ENCODE measurements at places on chromosomes 1 and 21.

- DNase-seq = no peak
Observed at GRCh38 chr21:31075848-31076247, 37.6 kb upstream of the KRTAP19-8 start.

GRCh38 chr1:230064283-230064682 is 2.8 kb upstream of the GALNT2 start:
- DNase-seq = no peak

DNA sequence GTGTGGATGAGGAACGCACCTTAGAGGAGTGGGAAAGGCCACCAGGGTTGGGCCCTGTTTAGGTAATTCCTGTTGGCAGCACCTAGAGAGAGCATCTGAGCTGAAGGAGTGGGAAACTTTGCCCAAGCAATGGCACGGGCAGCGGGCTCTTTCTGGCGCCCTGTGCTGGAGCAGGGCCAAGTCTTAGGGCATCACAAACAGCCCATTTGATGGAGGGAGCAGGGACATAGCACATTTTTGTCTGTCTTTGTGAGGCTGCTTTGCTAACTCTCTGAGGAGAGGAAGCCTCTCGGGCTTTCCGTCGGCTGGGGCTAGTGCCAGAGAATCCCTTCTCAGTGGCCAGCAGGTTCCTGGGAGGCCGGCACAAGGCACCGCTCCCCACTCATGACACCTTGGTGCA is 22.5 kb upstream of the CNTN2 start:
- DNase-seq = no peak

GRCh38 chr1:247173431-247173830 is 1.6 kb upstream of the ZNF124 start:
- no peak for DNase-seq

- DNase-seq = no peak
Observed at GRCh38 chr1:111937147-111937725, 52.2 kb downstream of the KCND3 start.

DNA sequence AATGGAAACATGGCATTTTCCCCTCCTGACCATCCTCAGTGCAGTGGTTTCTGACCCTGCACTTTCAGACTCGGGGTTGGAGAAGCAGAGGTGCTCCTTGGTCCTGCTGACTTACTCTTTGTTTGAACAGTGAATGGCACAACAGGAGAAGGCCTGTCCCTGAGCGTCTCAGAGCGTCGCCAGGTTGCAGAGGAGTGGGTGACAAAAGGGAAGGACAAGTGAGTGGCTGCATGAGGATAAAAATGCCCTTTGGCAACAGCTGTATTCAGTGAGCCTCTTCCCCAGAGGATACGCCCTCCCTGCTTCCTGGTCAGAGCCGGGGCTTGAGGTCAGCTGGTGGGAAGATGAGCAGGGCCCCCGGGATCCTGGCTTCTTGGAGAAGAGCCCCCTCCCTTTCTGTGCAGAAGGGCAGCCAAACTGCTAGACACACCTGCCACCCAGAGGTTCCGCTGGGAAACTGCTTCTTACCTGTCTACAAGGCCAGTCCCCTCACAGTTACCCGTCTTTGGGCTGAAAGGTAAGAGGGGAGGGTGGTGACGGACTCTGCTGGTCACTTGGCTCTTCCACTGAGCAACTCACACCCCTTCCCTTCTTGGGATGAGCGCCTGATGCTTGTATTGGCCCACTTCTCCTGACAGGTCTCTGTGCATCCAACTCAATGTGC is 16.6 kb downstream of the NPL start:
- DNase-seq = no peak

DNA sequence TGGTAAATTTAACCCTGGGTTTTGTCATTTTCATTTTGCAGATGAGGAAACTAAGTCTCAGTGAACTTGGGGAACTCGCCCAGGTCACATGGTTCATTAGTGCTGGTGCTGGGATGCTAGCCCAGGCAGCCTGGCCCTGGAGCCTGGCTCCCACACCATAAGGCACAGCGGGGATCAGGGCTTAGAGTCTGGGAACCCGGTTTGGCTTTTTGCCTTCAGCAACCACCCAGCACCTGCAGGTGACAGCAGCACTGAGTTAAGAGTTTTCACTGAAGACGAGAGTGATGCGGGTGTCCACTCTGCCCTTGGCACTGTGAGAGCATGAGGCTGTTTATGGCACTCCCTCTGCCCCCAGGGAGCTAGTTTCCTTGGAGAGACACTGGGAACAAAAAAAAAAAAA is 18.4 kb upstream of the CD101 start:
- DNase-seq = no peak

- no peak for DNase-seq
Observed at GRCh38 chr1:17308593-17308992, 596 bp downstream of the PADI4 start.

DNA sequence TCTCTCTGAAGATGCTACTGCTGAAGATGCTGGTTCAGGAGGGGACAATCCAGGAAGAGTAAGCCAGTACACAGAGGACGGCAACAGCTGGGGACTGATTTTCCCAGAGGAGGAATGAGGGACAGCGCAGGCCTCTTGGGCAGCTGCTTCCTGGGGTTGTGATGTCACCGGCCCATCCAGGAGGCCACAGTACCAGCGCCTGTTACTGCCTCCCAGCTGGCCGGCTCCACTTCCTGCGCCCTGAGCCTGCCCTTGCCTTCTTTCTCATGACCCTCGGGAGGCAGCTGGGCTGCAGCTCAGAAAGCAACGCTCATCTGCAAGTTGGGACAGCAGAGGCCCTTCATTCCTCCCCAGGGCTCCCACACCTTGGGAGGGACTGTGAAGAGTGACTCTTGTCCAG is 21.9 kb upstream of the ID3 start:
- DNase-seq = peak; percentile 7

DNA sequence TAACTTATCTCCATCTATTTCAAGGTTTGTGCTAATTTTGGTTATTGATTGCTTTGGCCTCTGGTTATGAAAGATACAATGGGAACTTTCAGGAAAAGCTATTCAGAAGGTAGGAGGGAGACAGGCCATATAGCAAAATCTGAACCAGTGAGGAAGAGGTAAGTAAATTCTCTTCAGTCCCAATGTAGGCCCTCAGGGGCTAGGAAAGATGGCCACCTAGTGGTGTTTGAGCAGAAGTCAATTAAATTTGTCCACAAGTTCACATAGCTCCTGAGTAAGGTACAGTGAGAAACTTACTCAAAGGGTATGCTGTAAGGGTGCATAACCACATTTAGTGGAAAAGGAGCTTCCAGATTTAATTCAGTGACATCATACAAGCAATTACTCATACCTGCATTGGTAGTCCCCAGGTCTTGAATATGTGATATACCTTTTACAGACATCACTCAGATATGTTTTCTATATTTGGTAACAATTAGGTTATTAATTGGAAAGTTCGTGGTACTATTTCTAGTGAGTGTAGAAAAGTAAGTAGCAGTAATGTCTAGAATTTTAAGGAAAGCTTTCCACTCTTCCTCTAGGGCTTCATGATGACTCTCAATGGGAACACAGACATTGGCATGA is 21.4 kb upstream of the FMO1 start:
- DNase-seq = peak; percentile 5

DNA sequence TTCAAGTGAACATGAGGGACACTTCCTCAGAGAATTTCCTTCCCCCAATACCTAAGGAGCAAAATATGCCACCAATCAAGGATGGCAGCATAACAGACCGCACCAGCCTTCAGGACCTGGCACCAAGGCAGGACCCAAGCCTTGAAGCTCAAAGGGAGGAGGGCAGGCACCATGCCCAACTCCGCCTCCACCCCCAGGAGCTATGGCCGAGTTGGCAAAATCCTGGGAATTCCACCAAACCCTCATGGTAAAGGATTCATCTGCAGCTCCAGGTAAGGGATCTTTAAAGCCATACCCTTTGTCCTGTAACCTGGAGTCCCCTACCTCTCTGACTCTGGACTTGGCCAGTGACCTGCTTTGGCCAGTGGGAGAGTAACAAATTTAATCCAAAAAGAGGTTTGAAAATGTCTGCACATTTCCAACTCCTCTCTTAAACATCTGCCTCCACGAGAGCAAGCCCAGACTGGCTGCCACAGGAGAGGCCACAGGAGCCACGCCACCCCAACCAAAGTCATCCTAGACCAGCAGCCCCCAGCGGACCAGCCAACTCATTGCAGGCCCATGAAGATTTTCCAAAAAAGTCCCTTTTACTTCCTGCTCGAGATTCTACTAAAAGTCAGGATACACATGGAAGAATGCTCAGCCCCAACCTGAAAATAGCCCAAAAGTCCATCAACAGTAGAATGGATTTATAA is 41.9 kb downstream of the NPHP4 start:
- no peak for DNase-seq

- DNase-seq = no peak
Observed at GRCh38 chr1:113269168-113269963, 120.9 kb upstream of the MAGI3 start.

DNA sequence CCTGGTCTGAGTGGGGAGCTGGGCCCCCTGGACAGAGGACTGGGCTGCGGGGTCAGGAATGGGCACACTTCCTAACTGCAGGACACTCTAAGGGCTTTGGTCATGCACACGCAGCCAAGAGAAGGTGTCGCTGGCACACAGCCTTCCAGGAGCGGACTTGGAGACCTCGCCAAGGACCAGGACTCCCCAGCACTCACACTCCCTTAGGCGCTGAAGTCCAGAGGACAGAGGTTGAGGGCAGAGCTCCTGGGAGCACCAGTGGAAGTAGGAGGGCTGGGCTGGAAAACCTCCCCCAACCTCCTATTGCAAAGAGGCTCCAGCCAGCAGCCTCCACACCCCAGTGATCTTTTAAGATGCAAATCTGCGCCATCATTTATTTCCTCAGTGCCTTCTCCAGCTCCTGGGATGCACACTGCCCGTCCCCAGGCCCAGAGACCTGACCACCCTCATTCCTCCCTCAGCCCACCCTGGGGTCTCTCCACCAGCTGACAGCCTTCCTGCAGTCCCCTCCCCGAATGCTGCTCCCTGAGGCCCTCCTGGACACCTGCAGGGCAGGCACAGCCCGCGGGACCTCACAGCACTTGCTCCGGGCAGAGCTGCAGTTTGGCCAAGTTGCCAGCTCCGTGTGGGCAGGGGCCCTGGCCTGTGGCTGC is 3.0 kb downstream of the TSPEAR start:
- no peak for DNase-seq

DNA sequence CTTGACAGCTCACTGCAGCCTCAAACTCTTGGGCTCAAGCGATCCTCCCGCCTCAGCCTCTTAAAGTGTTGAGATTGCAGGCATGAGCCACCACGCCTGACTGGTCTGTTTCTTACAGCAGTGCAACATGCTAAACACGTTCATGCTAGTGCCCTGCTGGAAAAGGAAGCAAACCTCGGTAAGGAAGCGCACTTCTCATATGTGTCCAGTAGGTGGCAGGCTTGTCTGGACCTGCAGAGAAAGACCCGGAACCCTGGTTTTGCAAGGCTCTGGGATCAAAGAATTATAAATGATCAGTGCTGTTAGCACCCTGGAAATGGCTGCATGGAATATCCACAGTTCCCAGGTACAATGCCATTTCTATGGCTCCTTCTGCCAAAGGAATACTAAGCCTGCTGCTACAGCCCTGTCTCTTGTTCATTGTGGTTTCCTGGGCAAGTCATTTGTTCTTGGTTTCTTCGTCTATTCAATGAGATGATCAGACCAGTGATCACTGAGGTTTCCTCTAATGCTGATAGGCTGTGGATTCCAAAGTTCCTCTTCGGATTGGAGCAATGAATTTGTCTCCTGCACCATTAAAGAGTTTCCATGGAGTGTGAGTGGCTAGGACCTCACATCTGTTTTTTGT is 15.9 kb downstream of the RNU5D-1 start:
- peak; percentile 28 for DNase-seq

DNA sequence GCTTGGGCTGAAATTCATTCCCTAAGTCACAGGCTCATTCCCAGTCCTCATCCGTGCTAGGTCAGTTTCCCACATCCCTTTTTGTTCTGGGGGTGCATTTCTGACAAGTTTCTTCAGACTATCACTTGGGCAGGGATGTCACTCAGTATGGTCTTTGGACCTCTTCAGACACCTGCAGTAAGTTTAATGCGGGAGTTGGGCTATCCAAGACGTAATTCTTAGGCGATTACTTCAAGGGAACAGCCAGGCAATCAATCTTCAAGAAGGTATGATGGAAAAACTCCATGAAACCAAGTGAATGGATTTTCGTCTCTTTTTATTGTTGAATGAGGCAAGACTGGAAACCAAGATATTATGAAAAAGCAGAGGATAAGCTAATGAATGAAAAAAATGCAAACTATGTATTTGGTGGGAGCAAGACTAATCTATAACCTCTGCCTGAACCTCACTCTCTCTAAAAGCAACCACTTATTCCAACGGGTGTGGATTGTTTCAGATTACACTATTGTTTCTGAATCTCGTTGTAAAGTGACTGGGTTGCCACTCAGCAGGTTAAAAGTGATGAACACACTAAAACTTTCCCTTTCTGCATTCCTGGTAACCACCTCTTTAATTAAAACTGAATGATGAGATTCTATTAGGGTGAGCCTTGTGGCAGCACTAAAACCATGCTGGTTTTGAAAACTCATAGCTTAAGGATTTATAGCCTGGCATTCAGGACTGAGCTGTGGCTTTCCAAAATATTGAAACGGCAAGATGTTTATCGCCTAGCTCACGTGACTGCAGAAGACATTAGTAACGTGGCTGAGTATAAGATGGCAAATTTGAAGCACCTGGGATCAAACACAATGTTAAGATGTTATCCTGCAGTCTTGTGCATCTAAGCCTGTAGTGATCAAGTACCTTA is 1.1 kb downstream of the RASAL2 start:
- DNase-seq = no peak

- DNase-seq = no peak
Observed at GRCh38 chr1:51175278-51175677, 60.8 kb upstream of the RNF11 start.

DNA sequence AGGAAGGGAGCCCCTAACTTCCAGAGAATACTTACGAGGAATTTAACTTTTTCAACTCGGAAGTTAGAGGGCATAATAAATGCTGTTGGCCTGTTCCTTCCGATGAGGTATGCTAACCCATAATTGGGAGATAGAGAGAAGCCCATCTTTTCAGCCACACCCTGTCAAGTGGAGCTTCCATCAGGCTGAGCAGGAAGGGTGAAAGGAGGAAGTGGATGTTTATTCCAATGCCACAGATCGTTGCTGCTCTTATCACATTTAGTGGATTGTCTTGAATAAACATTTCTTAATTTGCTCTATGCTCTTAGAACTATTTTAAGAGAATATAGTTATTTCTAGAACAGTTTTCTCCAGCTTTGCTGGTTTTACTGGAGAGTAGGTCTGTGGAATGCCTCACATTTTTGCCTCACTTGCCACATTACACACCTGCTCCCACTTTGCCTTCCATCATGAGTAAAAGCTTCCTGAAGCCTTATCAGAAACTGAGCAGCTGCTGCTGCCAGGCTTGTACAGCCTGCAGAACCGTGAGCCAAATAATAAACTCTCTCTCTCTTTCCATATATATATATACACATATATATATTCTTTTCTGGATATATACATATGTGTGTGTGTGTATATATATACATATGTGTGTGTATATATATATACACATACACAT is 60.0 kb upstream of the RGS21 start:
- DNase-seq = no peak

GRCh38 chr21:29621525-29621924 is 318.3 kb downstream of the GRIK1 start:
- no peak for DNase-seq

DNA sequence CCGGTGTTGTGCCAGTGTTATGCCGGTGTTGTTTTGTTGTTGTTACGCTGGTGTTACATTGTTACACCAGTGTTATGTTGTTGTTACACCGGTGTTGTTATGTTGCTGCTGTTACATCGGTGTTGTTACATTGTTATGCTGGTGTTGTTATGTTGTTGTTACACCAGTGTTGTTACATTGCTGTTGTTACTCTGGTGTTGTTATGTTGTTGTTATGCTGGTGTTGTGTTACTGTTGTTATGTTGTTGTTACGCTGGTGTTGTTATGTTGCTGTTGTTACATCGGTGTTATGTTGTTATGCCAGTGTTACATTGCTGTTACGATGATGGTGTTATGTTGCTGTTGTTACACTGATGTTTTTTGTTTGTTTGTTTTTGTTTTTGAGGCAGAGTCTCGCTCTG is 24.1 kb downstream of the H6PD start:
- no peak for DNase-seq
